ENCODE measurements at places on chromosomes 6 and 20.
A peak's percentile ranks its signal among the peaks of the same experiment; 100 is the strongest.

- DNase-seq, result no peak
Measured at GRCh38 chr6:53605543-53606235, 59.9 kb downstream of the KLHL31 start.

- DNase-seq, result no peak
Measured at GRCh38 chr6:95723638-95724037, 146.3 kb downstream of the MANEA start.

GRCh38 chr6:97038437-97038836 lies 113.9 kb downstream of the KLHL32 start:
- no peak for DNase-seq

DNA sequence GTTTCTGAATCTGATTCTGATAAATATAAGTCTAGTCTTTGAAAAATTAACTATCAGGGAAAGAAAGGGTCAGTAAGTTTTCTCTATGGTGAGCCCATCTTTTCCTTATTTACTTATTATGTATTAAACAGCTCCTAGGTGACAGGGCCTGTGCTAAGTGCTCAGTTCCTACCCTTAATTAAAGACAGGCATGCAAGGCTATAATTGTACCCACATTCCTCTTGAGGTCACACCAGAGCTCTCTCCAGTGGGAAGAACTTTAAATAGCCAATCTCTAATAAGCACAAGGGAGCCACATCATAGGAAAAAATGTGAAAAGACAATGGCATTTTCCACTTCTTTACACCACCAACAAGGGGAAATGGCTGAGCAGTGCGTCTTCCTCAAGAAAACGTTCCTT lies 421.8 kb upstream of the SLC35B3 start:
- no peak for DNase-seq

- peak; percentile 98 for DNase-seq
Measured at GRCh38 chr6:2999618-3000557, at the start of gene NQO2. Gene NQO2, plus strand, starts transcription at chr6:2999894. Its CDS starts 6,659 bp downstream, at chr6:3006553.

- no peak for DNase-seq
Measured at GRCh38 chr6:130457605-130458004, 91.8 kb downstream of the TMEM200A start.

DNA sequence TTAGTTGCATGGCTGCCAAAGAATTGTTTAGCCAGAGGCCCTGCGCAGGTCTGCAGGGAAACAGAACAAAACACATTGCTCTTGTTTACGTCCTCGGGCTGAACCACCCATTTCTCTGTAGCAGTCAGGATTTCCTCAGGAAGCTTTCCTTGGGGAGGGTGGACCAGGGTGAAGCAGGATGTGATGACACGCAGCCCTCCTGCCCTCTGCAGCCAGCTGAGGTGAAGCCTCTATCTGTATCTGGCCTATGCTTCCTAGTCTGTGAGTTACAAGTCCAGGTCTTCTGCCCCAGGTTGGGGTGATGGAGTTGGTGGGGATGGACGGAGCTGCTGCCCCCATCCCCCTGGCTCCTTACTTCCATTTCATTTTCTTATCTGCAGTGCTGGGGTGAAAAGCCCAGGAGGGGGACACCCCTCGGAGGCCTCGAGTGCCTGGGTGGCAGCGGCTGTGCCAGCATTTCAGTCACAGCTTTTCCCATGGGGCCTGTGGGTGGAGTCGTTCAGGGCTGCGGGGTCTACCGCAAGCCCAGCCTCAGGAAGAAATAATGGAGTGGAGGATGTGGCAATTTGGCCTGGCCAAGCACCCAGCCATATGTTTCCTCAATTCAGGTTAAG lies 24.9 kb downstream of the SASH1 start:
- no peak for DNase-seq

GRCh38 chr6:35558571-35558970 lies 45.9 kb upstream of the TULP1 start:
- no peak for DNase-seq

DNA sequence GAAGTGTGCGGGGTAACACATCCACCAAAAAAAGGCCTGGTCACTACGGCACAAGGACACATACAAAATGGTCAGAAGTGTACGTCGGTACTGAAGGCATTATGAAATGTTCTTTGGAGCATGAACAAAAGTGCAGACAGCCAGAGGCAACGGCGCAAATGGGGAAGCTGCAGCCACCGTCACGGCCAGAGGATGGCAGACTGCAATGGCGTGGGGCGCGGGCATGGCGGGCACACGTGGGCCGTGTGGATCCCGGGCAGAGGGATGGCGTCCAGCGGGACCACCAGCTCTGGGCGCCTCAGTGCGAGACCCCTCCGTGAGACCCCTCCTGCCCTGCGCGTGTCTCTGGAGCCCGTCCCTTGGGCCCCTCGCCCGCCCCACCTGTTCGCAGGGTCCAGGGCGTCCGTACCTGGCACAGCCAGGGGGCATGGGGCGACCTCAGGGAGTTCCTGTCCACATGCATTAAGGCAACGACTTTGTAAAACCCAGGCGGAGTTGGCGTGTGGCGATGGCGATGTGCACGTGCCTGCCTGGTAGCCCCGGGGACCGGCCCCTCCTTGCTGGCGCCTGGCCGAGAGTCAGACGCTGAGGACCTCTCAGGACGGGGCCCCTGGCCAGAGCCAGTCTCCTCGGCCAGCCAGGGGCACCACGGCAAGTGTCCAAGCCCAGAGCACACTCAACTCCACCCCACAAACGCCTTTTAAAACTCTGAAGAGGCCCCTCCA lies 39.5 kb upstream of the CHRNA4 start:
- no peak for DNase-seq

GRCh38 chr6:84920021-84920420 lies 155.6 kb upstream of the TBX18 start:
- DNase-seq, result no peak

DNA sequence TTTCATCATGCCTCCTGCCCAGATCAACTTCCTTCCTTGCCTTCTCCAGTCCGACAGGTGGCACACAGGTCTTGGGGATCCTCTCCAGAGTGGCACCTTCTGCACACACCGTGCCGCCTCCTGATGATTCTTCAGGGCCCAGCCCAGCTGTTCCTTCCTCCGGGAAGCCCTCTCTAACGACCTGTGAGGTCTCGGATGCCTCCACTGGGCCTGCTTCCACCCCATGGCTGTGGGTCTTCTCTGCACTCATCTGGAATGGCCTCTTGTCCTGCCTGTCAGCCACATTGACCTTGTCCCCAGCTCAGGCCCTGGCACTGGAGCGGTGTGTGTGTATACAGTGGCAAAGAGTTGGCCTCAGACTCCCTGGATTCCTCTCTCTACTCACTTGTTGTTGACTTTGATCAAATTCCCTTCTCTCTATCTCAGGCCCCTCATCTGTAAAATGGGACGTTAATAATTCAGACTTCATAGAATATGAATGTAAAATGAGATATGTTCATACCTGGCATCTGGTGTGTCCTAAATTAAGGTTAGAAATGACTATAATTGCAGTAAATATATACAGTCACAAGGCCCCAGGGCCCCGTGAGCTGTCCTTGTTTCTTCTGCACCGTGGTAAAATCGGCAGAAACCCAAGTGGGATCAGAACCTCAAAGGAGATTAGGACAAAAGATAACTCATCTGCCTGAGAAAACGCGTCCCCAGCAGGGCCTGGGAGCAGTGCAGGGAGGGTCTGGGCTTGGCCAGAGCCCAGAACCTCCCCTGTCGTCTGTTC lies 1.5 kb downstream of the FAM210B start:
- DNase-seq, result no peak

- no peak for DNase-seq
Measured at GRCh38 chr6:35014786-35015185, 125.7 kb downstream of the ANKS1A start.

DNA sequence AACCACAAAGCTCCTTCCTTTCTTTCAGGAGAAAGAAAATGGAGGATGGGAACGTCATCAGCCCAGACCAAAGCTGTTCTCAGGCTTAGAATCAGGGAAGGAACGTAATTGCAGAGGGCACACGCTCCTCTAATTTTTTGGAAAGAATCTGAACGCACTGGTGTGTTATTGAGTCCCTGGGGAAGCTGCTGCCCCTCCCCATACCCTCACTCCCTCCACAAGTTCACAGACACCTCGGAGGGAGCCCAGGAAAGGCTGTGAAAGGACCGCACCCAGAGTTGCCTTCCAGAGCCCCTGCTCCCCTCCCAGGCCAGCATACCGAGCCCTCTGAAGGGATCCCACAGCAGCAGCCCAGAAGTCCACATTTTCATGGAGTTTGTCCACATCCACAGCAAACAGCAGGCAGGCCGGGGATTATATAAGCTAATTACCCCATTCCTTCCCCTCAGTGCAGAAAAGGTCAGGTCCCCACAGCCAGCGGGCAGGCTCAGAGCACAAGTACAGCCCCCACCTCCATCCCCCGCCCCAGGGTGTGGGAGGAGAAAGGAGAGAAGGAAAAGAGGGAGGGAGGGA lies 53.7 kb downstream of the ANKRD60 start:
- peak; percentile 44 for DNase-seq

DNA sequence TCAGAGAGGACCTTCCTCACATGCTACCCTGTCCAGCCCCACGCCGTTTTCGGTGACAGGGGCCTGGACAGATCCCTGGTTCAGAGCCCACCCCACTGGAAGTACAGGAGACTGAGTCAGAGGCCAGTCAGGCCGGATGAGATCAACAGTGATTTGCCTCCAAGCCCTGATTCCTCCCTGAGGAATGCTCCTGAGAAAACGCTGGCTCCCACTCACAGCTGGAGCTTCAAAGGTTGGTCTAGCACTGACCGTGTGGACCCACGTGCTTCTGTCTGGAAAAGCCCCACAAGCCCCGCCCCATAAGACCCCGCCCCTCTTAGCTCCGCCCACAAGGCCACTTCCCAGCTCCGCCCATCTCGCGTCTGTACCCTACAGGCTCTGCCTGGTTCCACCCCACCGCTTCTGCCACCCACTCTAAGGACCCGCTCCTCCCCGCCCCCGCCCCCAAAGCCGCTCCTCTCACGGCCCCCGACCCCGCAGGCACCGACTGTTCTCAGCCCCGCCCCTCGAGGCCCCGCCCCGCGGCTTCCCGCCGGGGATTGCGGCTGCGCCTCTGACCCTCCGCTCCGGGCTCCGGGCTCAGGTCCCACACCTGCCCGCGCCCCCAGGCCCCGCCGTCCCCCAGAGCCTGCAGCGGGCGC lies 64.9 kb upstream of the BHLHE23 start:
- DNase-seq, result no peak

- DNase-seq, result no peak
Measured at GRCh38 chr6:131683479-131683878, 17.7 kb downstream of the OR2A4 start.

GRCh38 chr6:53539561-53539960 lies 5.3 kb downstream of the GCLC start:
- no peak for DNase-seq

GRCh38 chr6:8110117-8110721 lies 7.9 kb upstream of the EEF1E1 start:
- no peak for DNase-seq

DNA sequence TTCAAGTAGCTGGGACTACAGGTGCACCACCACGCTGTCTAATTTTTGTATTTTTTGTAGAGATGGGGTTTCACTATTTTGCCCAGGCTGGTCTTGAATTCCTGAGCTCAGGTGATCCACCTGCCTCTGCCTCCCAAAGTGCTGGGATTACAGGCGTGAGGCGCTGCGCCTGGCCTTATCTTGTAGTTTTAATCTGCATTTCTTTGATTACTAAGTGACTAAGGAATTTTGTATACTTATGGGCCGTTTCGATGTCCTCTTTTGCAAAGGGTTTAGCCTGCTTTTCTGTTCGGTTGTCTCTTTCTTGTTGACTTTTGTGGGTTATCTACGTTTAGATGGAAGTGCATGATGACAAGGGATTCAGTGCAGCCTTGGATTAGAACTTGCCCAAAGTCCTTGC lies 500.6 kb downstream of the QKI start:
- no peak for DNase-seq

- no peak for DNase-seq
Measured at GRCh38 chr6:17585766-17586490, 14.2 kb upstream of the FAM8A1 start.

GRCh38 chr20:57756213-57756612 lies 46.4 kb upstream of the PMEPA1 start:
- DNase-seq, result no peak

GRCh38 chr6:157763129-157763903 lies 59.7 kb upstream of the SNX9 start:
- DNase-seq, result no peak

GRCh38 chr20:60138256-60139220 lies 180.3 kb downstream of the CDH26 start:
- DNase-seq, result no peak

GRCh38 chr6:33197431-33198048 lies 2.9 kb downstream of the RXRB start:
- DNase-seq, result no peak

DNA sequence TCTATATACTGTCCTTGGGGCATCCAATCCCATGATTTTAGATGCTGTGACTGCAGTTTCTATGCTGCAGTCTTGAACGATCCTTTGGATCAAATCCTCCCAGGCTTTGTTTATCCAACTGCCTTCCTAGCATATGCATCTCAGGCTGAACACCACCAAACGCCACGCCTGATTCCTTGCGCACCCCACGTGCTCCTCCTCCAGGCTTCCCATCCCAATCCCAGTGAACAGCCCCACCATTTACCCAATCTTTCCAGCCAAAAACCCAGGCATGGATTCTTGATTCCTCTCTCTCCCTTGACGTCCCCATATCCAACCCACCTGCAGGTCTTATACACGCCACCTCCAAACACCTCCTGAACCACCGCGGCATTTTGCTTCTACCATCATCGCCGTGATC lies 7.8 kb downstream of the PDE10A start:
- no peak for DNase-seq

DNA sequence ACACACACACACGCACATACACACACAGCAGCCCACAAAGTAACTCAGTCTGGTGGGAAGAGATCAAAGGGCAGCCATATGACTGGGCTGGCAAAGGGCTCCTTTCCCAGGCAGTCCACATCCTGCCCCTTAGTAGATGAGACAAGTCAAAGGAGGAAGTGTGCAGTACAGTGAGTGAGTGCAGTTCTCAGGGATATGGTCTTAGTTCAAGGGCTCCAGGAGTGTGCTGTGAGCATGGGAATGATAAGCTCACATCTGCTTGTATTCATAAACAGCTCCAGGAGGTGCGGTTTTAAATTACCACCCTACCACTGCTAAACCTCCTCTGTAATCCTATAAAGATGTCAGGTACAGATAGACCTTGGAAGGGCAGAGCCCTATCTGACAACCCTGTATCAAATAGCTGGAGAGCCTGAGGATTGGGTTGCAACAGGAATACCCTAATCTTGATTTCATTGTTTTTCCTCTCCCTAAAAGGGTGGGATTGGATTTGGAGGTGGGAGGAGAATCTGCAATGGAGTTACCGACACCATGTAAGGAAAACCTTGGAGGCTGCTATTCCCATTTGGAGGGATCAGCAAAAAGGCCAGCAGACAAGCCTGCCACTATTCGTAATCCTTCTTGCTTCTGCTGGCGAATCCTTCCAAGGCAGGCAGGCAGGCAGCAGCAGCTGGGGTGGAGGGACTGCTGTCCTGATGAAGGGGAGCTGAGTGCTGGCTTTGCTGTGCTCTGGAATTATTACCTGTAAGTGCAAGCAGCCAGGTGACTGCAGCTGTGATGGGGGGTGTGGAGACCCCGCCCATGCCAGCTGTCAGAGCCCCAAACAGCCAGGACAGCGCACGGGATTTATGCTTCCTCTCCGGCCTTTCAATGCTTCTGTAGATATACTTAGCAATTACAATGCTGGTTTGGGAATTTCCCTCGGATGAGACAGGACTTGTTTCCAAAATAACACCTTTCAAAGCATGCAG lies 342.7 kb downstream of the PRL start:
- DNase-seq, result peak; percentile 16
